ENCODE measurements at places on chromosomes 7 and 10.

- no peak for DNase-seq
Measured at GRCh38 chr10:3950676-3951275, 165.8 kb upstream of the KLF6 start.

DNA sequence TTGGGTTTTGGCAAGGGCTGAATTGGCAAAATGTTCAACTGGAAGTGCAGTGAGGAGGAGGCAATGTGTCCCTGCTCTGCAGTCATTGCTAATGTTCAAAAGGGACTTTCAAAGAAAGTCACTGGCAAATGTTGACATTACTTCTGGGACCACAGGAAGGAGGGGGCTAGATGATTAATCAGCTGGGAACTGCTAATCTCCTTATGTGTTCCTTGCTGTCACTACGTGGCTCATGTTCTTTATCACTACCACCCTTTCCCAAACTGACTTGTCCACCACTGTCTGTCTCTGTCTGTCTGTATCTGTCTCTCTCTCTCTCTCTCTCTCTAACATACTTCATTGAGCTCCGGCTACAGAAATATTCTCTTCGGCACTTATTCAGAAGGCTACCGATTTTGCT, 86.9 kb upstream of the MTPN start:
- no peak for DNase-seq

- DNase-seq = no peak
Measured at GRCh38 chr10:122142641-122143237, 128.4 kb upstream of the BTBD16 start.

DNA sequence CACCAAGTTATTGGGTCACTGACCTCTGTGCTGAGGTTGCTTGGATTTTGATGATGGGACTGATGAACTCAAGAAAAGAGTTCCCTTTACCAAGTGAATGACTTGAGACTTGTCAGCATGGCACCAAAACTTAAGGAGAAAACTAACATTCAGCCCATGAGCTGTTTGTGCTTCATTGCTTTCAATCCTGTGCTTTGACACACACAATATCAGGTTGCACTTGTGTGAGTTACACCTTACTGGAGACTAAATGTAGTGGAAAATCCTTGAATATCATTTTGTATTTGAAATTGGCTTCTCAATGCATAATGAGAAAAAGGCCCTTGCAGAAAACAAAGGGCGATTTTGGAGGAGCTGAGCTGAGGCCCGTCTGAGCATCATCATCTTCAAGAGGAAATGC, 2.7 kb downstream of the BAG3 start:
- no peak for DNase-seq

GRCh38 chr10:77398986-77399755, 238.4 kb downstream of the KCNMA1 start:
- no peak for DNase-seq

DNA sequence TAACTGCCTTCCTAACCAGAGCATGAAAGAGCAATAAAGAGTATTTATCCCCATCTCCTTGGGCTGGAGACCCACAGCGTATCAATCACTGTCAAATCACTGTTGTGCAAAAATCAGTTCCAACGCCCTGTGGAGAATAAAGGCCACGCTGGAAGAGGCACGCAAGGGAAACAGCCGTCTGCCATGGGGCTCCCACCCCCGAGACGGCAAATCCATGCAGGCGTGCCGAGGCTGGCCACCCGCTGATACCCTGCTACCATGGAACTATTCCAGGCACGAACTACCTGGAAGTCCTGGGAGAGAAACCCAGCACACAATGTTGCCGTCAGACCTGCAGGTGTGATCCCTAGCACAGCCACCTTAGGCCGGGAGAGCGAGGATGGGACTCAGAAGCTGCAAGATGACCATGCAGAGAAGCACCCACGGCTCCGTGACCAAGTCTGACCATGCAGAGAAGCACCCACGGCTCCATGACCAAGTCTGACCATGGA, 185.3 kb downstream of the DIP2C start:
- DNase-seq = no peak

DNA sequence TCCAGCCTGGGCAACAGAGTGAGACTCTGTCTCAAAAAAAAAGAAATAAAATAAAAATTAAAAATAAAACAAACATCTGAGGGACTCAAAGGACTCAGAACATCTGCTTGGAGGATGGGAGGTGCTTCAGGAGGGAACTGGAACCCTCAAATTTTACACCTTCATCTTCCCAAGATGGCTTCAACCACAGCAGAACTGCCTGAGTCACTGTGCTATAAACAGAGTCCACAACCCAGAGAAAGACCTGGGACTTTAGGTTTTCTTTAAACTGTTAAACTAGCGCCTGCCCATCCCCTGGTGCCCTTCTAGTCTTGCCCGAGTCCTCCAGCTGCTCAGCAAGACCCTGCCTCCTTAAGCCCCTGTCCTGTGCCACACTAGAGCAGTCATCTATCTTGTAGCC, 40.8 kb downstream of the RGS10 start:
- DNase-seq = no peak

DNA sequence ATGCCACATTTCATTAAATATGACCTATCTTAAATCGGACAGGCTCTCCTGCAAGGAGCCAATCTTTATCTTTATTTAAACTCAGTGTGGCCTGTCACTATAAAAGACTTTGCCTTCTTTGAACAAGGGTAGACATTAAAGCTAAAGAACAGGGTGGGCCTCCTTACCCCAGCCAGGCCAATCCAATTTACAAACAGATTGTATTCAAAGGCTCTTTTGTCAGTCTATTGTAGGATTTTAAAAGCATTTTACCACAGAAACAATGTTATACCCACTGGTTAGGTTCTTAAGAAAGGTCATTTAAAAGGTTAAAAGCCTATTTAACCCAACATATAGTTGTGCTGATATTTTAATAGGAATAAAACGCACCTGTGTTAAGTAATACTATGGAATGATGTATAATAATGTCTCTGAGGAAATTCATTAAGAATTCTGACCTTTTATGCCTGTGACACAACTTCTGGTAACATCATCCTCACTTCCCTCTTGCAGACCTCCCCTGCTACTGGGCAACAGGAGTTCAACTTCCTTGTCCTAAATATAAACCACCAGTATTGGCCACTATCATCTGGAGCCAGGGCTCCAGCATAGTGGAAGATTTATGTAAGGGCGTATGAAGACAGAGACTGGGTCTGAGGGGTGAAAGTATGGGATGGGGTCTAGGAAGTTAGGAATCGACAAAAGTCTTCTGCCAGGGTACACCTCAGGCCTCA, 32.5 kb downstream of the MTERF1 start:
- no peak for DNase-seq

DNA sequence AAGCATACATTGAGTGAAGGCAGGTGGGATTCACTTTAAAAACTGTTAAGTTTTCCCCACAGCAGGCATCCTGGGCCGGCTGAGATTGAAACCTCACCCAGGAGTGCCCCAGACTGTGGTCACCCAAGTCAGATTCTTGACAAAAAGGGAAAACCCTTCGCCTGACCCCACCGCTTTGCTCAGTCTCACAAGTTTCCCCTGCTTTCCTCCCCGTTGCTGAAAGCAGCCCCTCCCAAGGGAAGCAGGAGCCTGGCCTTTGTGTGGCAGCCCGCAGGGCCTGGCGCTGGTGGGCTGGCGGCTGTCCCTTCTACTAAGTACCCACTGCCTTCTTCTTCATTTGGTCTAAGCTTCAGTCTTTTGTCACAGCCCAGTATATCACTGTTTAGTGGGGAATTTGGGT, 16.0 kb downstream of the RNF32 start:
- no peak for DNase-seq

DNA sequence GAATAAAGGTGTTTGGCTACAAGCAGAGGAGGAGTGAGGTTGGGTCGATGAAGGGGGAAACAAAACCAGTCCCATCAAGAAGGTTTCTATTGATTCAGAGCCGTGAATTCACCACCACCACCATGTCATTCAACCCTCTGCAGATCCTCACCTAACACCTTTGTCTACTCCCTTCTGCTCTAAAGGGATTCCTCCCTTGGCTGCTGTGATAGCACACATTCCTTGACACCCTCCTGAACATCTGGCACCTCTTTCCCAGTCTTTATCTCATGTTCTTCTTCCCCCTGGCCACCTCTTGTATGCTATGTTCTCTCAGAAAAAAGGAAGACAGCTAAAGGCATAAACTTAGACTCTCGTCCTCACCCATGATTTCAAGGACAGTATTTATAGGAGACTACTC, 318.0 kb downstream of the GPAM start:
- no peak for DNase-seq

- DNase-seq = no peak
Measured at GRCh38 chr7:152492952-152493351, 57.1 kb upstream of the KMT2C start.

- DNase-seq = no peak
Measured at GRCh38 chr10:7025296-7025695, 385.5 kb downstream of the SFMBT2 start.

DNA sequence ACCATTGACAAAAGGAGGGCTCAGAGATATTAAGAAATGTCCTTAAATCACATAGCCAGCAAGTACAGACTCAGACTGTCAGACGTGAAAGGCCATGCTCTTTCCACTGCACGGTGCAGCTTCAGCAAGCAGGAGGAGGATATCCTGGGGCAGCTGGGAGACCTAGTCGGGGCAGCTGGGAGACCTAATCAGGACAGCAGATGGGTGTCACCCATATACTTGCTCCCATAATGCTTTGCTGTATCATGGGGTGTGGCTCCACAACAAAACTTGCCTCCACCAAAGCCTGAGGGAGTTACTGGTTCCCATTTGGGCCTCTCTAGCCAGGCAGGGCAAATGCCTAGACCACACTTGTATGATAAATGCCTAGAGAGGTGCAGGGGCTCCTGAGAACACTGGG, 55.4 kb downstream of the GRID1 start:
- no peak for DNase-seq

DNA sequence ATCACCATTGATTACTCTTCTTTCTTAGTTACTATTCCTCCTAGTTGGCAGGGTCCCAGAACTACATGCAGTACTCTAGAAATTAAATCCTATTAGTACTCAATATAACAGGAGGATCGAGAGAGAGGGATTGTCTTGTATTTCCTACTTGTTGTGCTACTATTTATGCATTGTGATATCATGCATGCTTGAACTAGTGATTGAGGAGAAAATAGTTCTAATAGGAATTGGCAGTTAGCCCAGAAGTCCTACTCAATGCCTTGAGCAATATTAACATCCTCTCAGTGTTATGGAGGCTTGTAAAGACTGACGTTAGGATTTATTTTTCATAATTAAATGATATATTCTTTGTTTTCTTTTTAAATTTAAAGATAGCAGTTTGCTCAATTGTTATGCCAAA, 67.4 kb downstream of the FOXP2 start:
- DNase-seq = no peak

- DNase-seq = no peak
Measured at GRCh38 chr7:101494602-101495329, 132.1 kb downstream of the COL26A1 start.

DNA sequence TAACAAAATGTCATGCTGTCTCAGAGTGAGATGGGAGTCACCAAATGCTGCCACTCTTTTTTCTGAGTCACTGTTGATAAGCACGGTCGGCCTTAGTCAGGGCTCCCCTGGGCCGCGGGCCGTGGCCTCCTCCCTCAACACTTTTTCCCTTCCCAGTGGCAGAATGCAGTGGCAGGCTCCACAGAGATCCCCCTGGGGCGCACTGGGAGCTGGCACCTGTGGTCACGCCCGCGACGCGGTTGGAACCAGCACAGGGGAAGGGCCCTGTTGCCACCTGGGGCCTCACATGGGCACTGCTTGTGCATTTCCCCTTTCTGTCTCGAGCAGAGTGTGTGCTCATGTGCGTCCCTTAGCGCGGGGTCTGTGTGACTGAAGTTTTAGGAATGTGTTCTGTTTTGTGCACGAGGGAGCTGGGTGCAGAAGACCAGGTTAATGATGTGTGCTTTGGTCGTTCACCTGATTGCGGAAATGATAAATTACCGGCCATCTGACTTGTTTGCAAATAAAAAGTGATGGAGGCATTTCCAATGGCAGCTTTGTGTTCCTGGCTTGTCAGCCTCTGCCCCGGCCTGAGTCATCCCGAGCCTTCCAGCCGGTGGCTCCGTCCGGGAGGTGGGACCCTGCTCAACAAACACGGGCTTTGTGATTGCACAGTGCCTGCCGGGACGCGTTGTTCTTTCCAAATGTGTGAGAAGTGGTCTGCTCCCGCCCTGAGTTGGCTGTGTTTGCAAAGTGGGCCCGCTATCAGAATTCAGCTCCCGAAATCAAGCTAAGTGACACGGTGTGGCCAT, 100.7 kb downstream of the NKX6-2 start:
- no peak for DNase-seq

- no peak for DNase-seq
Measured at GRCh38 chr7:120055300-120055699, 217.7 kb upstream of the KCND2 start.

DNA sequence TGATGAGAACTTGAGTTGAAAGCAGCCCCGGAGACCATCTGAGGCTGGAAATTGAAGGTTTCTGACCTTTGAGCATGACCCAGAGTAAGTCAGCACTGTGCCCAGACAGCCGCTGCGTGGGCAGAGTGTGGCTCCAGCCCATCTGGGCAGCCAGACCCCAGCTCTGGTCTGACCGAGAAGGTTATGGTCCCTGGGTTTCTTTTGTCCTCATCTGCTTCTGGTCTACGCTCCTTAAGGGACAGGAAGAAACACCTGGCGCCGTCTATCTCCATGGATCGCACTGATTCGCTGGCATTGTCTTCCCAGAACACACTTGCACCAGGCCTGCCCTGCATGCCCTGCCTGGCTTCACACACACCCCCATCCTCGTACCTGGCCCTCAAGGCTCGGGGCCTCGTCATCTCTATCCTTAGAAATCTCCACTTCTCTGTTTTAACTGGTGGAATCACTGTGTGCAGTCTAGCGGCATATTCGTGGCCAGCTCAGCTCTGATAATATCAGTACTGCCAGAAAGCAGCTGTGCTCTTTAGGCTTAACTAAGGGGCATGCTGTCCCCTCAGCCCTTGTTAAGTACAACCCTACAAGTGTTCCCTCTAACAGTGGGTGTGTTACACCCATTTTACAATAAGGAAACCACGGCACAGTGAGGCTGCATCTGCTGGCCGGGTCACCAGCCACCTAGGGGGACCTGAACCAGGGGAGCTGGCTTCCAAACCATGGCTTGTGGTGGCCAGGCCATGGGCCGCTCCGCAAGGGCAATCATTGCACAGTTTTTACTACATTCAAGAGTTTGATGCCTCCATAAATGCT, 127.7 kb downstream of the ADCY1 start:
- no peak for DNase-seq

DNA sequence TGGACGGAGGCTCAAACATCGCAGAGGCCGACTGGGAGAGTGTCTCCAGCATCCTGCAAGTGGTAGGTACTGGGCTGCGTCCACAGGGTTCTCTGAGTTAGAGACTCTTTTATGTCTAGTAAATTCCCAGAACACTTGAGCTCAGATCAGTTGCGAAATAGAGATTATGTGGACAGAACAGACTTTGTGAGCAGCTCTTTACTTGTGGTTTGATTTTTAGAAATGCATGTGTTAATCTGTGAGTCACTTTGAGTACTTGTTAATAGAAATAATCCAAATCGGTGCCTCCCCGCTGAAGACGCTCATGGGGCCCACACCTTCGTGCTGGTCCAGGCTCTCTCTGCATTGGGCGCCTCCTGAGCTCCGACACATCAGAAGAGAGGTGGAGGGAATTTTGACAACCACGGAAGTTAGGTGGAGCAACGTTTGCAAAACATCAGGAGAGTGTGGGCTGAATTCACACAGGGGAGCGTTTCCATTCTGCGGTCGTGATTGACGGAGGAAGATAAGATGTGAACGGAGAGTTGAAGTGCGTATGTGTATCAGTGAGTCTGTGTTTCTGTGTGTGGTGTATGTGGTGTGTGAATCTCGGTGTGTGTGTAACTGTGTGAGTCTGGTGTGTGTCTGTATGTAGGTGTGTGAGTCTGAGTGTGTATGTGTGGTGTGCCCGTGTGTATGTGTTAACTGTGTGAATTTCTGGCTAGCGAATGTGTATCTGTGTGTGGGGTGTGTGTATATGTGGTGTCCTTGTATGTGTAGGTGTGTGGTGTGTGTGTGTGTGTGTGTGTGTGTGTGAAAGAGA, 32.1 kb downstream of the PFKP start:
- DNase-seq = no peak

Measured in stimulated activated CD8-positive, alpha-beta memory T cell treated with anti-CD3 and anti-CD28 coated beads, Interleukin-7, amount 100 ng/mL, for 1 hour (primary cell).